ENCODE measurements at places on chromosomes 12 and 14. TPM values are rescaled to one million over a fixed set of nuclear protein-coding genes. Genes with fewer than 3 reads are reported as not detected.

The IQSEC3 gene
- 6.6 TPM for total RNA-seq

The OLR1 gene
- 2.7 TPM for total RNA-seq

The AGAP2 gene
- total RNA-seq: 40.6 TPM

The GPR137C gene
- 32.7 TPM for total RNA-seq

The ART4 gene
- 0.25 TPM for total RNA-seq

The POTEM gene
- not detected for total RNA-seq

The AHNAK2 gene
- total RNA-seq: 34.4 TPM

Measured in temporal lobe (tissue), 4 donors.